Testis (tissue), 5 donors: ENCODE measurements at places on chromosomes 3 and 15. TPM values are rescaled to one million over a fixed set of nuclear protein-coding genes. Genes with fewer than 3 reads are reported as not detected.

DNA sequence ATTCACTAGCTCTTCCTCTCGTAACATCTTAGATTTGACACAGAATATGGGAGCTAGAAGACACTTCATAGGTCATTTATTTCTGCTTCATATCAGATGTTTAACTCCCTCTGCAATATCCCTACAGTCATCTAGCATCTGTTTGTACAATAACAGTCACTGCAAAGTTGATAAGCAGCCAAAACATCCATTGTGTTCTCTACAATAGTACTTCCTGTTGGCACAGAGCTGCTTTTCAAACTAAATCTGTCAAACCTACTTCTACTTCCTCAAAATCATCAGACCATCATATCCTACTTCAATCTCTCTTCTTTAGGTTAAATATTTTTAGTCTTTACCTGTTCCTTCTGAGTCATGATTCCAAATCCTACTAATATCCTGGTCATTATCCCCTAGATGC, 233.2 kb downstream of the FGF12 start:
- no peak for DNase-seq

DNA sequence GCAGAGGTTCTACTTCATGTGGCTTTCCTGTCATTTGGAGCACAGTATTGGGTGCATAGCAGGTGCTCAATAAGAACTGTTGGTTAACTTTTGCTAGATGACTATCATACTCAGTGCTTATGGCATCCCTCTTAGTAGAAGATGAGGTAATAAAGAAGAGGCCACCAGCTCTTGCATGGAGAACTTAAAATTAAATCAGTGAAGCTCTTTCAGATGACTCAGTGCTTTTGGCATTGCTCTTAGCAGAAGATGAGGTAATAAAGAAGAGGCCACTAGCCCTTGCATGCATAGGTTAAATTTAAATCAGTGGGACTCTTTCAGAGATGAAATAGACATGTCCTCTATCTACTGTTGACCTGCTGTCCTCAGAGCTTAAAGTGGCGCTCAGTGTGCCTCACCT, 109.4 kb upstream of the FGF7 start:
- no peak for DNase-seq

DNA sequence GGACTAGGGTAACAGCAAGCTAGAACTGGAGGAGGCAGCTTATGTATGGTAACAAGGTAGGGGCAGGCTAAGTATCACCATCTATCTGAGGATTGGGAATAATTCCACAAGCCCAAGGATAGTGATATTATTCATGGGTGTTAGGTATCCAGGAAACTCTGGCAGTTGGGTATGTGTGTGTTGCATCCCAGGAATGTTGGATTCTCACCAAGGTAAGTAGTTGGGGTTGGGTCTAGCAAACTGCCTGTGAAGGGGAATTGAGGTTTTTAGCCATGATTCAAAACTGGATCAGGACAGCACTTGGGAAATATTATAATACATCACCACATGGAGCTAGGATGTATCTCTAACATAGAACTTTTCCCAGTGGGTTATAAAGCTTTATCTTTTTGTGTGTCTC, 626.4 kb upstream of the GOLIM4 start:
- no peak for DNase-seq

DNA sequence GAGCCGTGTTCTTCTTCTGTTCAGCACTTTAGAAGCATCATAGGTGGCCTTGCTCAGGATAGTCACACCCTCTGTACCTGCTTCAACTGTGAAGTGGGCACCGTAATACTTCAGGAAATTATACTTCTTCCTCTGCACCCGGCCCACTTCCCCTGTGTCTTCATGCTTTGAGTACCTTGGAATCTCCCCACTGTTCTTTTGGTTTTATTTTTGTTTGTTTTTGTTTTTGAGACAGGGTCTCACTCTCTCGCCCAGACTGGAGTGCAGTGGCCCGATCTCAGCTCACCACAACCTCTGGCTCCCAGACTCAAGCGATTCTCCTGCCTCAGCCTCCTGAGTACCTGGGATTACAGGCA, 1.7 kb downstream of the P2RY14 start:
- no peak for DNase-seq

DNA sequence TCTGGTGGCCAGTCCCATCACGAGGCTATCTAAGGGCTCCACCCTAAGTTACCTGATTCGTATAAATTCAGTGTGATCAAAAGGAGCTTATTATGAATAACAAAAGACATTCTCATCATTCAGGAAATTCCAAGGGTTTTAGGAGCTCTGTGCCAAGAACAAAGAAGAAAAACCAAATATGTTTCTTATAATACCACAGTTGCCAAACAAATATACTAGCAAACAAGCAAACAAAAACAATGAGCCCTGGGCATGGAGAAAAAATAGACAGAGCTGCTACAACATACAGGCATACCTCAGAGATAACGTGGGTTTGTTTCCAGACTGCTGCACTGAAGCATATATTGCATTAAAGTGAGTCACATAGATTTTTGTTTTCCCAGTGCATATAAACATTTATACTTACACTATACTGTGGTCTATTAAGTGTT, 20.2 kb upstream of the CFAP161 start:
- no peak for DNase-seq

DNA sequence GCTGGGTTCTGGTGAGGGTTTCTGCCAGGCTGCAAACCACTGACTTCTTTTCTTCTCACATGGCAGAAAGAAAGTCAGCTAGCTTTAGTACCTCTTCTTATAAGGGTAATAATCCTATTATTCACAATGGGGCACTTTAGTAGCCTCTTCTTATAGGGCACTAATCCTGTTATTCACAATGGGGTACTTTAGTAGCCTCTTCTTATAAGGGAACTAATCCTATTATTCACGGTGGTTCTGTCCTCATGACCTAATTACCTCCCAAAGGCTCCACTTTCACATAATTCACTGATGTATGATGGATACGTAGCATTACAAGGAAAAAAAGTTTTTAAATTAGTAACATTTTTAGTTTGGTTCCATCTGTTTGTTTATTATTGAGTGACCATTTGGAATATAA, 671.3 kb downstream of the NSUN3 start:
- no peak for DNase-seq

Gene OSTN
- total RNA-seq = not detected

DNA sequence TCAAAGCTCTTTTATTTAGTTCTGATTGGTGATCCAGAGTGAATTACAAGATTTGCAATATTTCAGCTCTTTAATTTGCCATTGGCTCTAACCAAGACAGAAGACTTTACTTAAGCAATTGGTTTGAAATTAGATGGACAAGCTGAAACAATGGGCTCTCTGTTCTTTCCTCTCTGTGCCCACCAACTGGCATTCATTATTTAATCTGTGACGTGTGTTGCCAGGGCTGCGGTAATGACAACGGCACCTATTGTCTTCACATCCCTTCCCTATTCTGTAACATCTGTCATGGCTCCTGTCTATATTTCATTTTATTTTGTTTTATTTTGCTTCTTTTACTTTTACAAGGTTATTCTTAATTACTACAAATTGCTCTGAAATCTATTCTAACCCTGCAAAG, 33.9 kb downstream of the PLD1 start:
- DNase-seq = peak; percentile 58

Gene PLSCR2
- total RNA-seq = 6.5 TPM
